Keratinocyte (primary cell): ENCODE measurements at places on chromosomes 6 and 20. TPM values are rescaled to one million over a fixed set of nuclear protein-coding genes. Genes with fewer than 3 reads are reported as not detected.

The AHCY gene
- 320 to 367 TPM (median 348 TPM) in 3 replicates for polyA plus RNA-seq

The RUNX2 gene
- 0.79 to 1.4 TPM (median 1.1 TPM) in 3 replicates for polyA plus RNA-seq

The SPINT4 gene
- not detected in 3 replicates for polyA plus RNA-seq

GRCh38 chr6:84921891-84922290 is 157.5 kb upstream of the TBX18 start:
- no peaks in the 10 kb centered on the region for H3K27me3 ChIP-seq
- H3K4me1 ChIP-seq = no peaks in the 10 kb centered on the region
- no peak for DNase-seq
- H3K27ac ChIP-seq = no peak overlapping the region

DNA sequence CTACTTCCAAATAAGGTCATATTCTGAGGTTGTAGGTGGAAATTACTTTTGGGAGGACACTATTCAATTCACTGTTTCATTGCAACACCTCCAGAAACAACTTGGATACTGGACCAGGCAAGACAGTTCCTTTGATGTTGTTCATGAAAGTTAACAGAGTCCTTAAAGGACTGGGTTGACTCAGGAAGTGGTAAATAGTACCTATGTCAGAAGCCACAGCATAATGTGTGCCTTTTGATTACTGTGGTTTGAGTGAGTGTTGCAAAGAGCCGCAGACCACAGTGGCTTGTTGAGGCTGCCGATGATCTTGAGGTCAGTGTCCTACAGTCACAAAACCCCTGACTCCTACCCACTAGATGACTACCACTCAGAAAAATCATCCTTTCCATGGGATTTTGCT is 10.9 kb downstream of the IL20RA start:
- no peaks in the 10 kb centered on the region for H3K36me3 ChIP-seq
- H3K27ac ChIP-seq = no peak overlapping the region
- no peak overlapping the region for H3K4me3 ChIP-seq

GRCh38 chr20:38239441-38239840 is 21.1 kb downstream of the KIAA1755 start:
- no peak for DNase-seq
- H3K4me1 ChIP-seq = no peaks in the 10 kb centered on the region
- H3K4me3 ChIP-seq = no peak overlapping the region
- H3K36me3 ChIP-seq = no peaks in the 10 kb centered on the region
- no peak overlapping the region for H3K27ac ChIP-seq

The DNPH1 gene
- polyA plus RNA-seq = 57.1 to 98.6 TPM (median 73.9 TPM) in 3 replicates

DNA sequence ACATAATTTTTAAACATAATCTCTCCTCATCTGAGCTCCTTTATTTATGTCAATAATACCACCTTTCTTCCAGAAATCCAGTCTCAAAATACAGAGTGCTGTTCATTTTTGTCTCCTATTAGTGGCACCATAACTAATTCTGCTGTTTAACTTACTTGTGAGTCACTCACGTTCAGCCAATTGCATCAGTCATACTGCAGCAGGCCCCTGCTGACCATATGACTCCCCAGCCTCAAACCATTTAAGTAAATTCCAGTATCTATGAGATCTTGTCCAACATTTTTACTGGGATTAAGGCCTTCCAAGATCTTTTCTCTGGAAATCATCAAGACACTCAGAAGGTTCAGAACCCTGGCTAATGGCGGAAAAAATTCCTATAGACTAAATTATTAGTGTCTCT is 982.2 kb upstream of the MAP3K7 start:
- H3K27ac ChIP-seq = no peak overlapping the region
- no peak overlapping the region for H3K4me3 ChIP-seq
- H3K36me3 ChIP-seq = no peaks in the 10 kb centered on the region
- no peaks in the 10 kb centered on the region for H3K4me1 ChIP-seq
- DNase-seq = no peak

The TBX18 gene
- 0.01 to 0.03 TPM (median 0.03 TPM) in 3 replicates for polyA plus RNA-seq

GRCh38 chr6:118725944-118726343 is 74.6 kb upstream of the CEP85L start:
- no peak overlapping the region for H3K27ac ChIP-seq
- H3K27me3 ChIP-seq = no peaks in the 10 kb centered on the region
- peaks cover 4% of the 10 kb centered on the region for H3K4me1 ChIP-seq
- H3K4me3 ChIP-seq = no peak overlapping the region
- no peaks in the 10 kb centered on the region for H3K36me3 ChIP-seq
- DNase-seq = no peak

GRCh38 chr6:40066372-40066771 is 132.1 kb upstream of the MOCS1 start:
- no peak for DNase-seq
- no peak overlapping the region for H3K27ac ChIP-seq
- H3K4me1 ChIP-seq = no peaks in the 10 kb centered on the region
- no peak overlapping the region for H3K4me3 ChIP-seq
- H3K27me3 ChIP-seq = no peaks in the 10 kb centered on the region
- H3K36me3 ChIP-seq = no peaks in the 10 kb centered on the region

- peaks cover 18% of the 10 kb centered on the region for H3K27me3 ChIP-seq
- no peak for DNase-seq
- no peaks in the 10 kb centered on the region for H3K36me3 ChIP-seq
- no peak within 1 kb of the TSS for H3K27ac ChIP-seq
Observed at GRCh38 chr6:86937219-86938079, at the start of gene HTR1E. Gene HTR1E (plus strand): TSS chr6:86937528. CDS start chr6:87015335, 77,807 bp downstream.

DNA sequence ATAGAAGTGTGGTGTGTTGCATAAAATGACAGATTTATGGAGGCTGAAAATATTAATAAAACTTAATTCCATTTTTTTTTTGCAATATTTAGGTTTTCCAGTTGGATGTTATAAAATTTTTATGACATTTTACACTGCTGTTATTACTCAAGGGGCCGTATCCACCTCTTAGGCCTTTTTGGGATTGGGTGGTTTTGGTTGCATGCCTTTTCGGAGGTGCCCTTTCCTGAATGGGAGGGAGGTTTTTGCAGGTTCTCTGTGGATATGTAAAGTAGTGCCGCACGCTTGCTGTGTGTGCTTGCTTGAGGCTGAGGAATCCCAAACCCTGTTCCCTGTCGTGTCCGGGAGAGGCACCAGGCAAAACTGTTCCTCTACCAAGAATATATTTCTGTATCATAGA is 6.8 kb downstream of the ARID1B start:
- H3K27me3 ChIP-seq = no peaks in the 10 kb centered on the region
- peak overlapping the region; percentile 5 for H3K4me3 ChIP-seq
- H3K36me3 ChIP-seq = no peaks in the 10 kb centered on the region
- DNase-seq = no peak
- H3K27ac ChIP-seq = peak overlapping the region; percentile 35

DNA sequence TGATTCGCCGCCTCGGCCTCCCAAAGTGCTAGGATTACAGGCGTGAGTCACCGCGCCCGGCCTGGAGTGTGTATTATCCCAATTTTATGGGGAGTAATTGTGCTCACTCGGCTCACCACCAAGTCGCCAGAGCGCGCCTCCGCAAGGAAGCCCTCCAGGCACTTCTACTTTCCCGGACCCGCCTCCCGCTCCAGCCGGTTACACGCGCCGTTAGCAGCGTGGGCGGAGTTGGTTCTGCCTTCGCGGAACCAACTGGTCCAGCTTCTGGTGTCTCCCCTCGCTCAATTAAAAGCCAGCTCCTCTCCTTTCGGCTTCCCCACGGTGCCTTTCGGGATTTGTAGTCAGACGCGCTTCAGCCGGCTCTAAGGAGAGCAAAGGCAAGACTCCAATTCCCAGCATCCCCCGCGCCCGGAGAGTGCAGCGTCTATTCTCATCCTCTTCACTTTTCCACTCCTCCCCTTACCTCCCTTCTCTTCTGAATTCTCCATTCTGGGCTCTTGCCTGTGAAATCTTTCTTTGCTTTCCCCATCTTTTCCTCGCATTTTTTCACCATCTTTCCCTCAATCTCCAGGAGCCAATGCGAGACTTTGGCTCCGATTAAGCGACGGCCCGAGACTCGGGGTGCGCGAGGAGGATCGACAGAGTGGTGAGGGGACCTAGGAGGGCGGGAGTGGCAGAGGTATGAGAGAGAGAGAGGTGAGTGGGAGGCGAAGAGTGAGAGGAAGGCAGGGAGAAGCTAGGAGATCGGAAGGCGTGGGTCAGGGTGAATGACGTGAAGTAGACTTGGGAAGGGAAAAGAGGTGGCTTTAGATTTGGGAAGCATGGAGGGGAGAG is at the start of gene GTF2H4:
GTF2H4 (plus strand) TSS at position 450 of the 834 bp plus-strand sequence.
- DNase-seq = peak; percentile 90
- H3K27me3 ChIP-seq = no peaks in the 10 kb centered on the region
- peak within 1 kb of the TSS; percentile 76 for H3K27ac ChIP-seq

The TMEM244 gene
- 0.12 TPM in 1 of 3 replicates, not detected in the others for polyA plus RNA-seq

The WFDC12 gene
- 0.32 to 2.9 TPM (median 1.8 TPM) in 3 replicates for polyA plus RNA-seq

DNA sequence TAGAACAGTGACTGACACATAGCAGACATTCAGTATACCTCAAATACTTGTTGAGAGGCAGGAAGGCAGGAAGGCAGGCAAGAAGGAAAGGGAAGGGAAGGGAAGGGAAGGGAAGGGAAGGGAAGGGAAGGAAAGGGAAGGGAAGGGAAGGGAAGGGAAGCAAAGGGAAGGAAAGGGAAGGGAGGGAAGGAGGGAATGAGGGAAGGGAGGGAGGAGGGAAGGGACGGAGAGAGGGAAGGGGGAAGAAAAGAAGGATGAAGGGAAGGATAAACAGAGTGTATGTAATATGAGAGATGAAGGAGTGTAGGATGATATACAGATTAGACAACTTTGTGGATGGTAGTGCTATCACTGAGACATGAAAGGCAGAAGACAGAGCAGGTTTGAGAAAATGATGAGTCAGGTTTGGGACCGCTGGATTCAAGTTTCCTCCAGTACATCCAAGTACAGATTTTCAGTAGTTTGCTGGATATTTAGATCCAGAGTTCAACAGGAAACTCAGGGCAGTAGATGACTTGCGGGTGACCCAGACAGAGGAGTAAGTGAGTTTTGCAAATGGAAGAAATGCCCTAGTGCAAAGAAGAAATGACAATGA is 85.9 kb downstream of the MAFB start:
- no peak overlapping the region for H3K27ac ChIP-seq
- peaks cover 10% of the 10 kb centered on the region for H3K4me1 ChIP-seq
- no peak overlapping the region for H3K4me3 ChIP-seq
- H3K36me3 ChIP-seq = no peaks in the 10 kb centered on the region

- H3K4me1 ChIP-seq = no peaks in the 10 kb centered on the region
- H3K4me3 ChIP-seq = no peak overlapping the region
- H3K27me3 ChIP-seq = no peaks in the 10 kb centered on the region
- no peak overlapping the region for H3K27ac ChIP-seq
- no peak for DNase-seq
- no peaks in the 10 kb centered on the region for H3K36me3 ChIP-seq
Observed at GRCh38 chr20:36726168-36726567, 19.7 kb downstream of the NDRG3 start.

GRCh38 chr20:5510446-5510845 is 193.7 kb upstream of the PROKR2 start:
- H3K27ac ChIP-seq = no peak overlapping the region
- no peaks in the 10 kb centered on the region for H3K36me3 ChIP-seq
- DNase-seq = no peak
- H3K4me1 ChIP-seq = peaks cover 8% of the 10 kb centered on the region
- H3K4me3 ChIP-seq = no peak overlapping the region

- H3K4me3 ChIP-seq = no peak overlapping the region
- H3K27me3 ChIP-seq = no peaks in the 10 kb centered on the region
- DNase-seq = no peak
Observed at GRCh38 chr6:111576291-111576690, 29.4 kb downstream of the TRAF3IP2 start.

DNA sequence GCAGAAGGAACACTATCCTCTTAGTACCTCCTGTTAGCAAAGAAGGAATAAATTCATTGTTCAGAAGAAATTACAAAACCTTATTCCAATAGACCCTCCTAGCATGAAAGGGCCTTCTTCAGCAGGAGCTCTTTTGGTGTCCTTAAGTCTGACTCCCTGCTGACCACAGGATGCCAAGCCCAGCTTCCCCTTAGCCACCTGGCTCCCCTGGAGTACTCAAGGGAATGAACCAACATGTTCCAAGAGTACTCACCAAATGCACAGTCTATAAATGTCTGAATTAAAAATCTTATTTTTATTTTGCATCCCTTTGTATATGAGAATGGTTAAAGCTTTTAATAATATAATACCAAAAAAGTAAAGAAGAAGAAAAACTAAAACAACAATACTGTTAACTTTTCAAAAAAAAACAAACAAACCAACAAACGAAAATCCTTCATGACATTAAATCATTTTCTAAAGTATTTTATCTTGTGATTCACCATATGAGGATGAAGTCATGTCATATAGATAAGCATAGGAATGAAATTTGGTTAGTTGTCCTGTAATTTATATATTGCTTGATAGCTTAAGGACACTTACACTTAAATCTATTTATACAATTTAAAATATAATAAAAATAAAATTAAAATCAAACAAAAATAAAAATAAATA is 1355.1 kb downstream of the HACE1 start:
- DNase-seq = no peak
- no peak overlapping the region for H3K27ac ChIP-seq
- H3K4me1 ChIP-seq = no peaks in the 10 kb centered on the region
- no peaks in the 10 kb centered on the region for H3K36me3 ChIP-seq
- H3K4me3 ChIP-seq = no peak overlapping the region
- no peaks in the 10 kb centered on the region for H3K27me3 ChIP-seq

DNA sequence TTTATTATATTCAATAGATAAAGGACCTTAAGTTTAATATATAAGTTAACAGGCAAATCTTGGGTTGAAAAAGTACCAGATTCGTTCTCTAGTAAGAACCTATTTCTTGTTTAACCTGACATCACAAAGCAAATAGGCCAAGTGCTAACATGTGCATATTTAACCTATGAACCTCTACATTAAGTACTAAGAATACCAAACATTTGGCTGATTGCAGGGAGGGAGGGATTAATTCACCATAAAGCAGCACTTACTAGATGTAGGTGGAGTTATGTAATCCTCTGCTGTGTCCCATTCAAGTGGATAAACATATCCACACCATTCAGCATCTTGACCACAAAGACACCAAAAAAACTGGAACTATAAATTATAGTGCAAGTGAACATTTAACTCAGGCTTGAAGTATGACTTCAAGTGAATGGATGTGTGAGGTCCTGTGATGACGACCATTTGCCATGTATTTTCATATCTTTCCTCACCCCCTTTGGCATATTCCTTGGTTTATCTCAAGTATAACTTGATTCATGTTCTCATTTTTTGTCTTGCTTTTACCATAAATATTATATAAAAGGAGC is 10.2 kb downstream of the STX11 start:
- H3K27ac ChIP-seq = no peak overlapping the region
- H3K4me1 ChIP-seq = peaks cover 3% of the 10 kb centered on the region
- no peaks in the 10 kb centered on the region for H3K27me3 ChIP-seq
- no peak for DNase-seq
- no peak overlapping the region for H3K4me3 ChIP-seq

The OVOL2 gene
- polyA plus RNA-seq = 3.1 to 5.3 TPM (median 4.3 TPM) in 3 replicates

The SHLD1 gene
- polyA plus RNA-seq = 2.4 to 3.2 TPM (median 2.4 TPM) in 3 replicates

DNA sequence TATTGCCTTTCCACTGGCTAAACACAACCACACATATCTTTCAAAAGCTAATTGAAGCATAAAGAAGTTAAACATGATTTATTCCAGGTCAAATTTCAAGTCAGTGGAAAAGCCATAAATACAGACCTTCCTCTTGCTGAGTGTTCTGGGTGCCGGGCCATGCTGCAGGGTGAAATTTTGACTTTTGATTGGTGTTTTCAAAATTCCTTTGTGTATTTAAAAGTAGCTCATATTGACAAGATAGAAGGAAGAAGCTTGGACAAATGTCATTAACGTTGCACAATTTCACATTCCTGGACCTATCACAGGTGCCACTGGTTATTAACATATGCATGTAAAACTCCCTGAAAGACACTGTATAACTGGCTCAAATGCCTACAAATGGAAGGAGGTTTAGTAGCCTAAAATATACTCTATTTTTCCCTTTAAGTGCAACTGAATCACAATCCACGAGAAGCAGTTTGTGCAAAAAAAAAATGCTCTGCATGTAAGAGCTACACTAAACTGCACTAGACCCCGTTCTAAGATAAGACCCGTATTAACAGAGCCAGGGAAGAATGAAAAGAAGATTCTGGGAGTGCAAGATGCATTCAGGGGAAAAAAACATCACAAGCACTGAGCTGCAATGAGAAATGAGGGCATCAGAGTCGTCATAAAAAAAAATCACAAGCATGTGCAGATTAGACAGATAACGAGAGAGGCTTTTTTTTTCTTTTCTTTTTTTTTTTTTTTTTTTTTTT is 30.4 kb downstream of the ATXN1 start:
- no peaks in the 10 kb centered on the region for H3K27me3 ChIP-seq
- no peak for DNase-seq
